HCEC 1CT (cell line): ENCODE measurements at places on chromosomes 7 and 10.
A peak's percentile ranks its signal among the peaks of the same experiment; 100 is the strongest.

- no peak for DNase-seq
Observed at GRCh38 chr10:92052088-92052487, 128.5 kb downstream of the BTAF1 start.

DNA sequence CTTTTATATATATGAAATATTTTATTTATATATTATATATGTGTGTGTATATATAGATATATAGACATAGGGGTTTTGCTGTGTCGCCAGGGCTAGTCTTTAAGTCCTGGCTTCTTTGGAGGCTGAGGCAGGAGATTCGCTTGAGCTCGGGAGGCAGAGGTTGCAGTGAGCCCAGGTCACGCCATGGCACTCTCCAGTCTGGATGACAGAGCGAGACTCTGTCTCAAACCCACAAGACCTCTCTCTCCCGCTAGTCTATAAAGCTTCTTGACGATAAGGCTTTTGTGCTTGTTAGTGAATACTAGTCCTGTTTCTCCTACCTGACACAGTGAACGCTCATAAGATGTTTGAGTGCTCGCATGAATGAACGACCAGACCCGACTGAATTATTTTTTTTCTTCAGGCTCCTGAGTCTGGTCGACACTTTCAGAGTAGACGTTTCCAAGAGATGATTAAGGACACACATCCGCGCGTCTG is 577 bp upstream of the DDX21 start:
- DNase-seq: peak; percentile 9

- no peak for DNase-seq
Observed at GRCh38 chr10:131620314-131620713, 280.5 kb upstream of the PPP2R2D start.

DNA sequence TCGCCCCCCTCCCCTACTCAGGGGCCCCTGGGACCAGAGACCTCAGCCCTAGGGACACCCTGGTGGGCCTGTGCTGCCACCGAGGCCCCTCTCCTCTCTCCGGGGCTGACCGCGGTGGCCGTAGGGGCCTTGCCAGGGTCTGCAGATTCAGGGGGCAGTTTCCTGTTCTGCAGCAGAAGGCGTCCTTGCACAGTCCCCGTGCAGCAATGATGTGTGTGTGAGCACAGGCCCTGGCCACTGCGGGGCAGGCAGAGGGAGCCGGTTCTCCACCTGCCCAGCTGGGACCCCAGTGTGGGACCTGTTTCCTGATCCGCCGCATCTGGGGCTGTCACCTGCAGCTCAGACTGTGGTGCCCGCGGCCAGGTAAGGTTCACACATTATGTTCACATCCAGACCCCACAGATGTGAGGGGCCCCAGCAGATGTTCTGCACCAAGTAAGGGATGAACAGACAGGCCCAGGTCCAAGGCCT is 60.7 kb upstream of the DNAJB6 start:
- no peak for DNase-seq
